ENCODE measurements at places on chromosomes 11 and 22. TPM values are rescaled to one million over a fixed set of nuclear protein-coding genes. Genes with fewer than 3 reads are reported as not detected.

GRCh38 chr11:83019888-83020579, 51.7 kb downstream of the RAB30 start:
- DNase-seq, result peak; percentile 66

DNA sequence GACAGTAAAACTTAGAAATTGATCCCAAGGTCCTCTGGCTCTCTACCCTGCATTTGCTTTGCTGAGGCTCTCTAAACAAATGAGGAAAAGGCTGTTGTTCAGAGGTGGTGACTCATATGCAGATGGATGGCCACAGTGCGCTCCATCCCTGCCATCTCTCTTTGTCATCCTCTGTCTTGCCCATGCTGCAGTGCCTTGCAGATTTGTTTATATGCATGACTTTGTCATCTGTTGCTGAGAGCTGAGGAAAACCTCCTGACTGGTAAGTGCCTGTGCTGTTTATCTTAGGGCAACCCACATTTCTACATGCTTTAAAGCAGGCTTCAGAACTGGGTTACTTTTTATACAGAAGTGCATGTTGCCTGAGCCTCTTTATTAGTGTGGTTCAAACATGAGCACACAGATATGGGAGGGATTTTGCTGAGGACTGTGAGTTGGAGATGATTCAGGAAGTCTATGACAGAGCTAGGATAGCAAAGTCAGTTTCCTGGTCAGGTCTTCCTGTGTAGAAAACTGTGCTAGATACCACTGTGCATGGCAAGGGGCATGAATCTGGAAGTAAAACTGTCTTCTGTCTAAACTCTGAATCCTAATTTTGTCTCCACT, 57.4 kb downstream of the JAM3 start:
- no peak for DNase-seq

DNA sequence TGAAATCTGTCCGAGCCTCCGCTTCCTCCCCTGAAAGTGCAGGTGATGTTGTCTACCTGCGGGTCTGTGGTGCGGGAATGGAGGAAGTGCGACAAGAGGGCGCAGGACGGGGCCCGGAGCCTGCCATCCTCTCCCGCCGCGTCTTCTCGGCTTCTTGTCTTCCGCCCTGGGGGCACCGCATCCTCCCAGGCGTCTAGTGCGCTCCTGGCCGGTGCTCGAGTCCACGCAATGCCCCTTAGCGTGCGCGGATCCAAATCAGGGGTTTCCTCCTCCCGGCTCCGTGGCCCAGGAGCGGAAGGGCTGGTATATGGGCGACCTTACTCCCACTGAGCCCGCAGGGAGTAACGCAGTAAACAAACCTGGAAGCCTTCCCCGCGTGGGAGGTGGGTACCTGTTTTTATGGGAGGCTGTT, 405 bp downstream of the SFI1 start:
- no peak for DNase-seq

Gene CCDC73
- not detected for total RNA-seq

Gene HINFP
- 13.9 TPM for total RNA-seq

Gene PIH1D2
- 2.2 TPM for total RNA-seq

Gene WT1
- 2.0 TPM for total RNA-seq
